ENCODE measurements at places on chromosomes 7 and 10. TPM values are rescaled to one million over a fixed set of nuclear protein-coding genes. Genes with fewer than 3 reads are reported as not detected.

DNA sequence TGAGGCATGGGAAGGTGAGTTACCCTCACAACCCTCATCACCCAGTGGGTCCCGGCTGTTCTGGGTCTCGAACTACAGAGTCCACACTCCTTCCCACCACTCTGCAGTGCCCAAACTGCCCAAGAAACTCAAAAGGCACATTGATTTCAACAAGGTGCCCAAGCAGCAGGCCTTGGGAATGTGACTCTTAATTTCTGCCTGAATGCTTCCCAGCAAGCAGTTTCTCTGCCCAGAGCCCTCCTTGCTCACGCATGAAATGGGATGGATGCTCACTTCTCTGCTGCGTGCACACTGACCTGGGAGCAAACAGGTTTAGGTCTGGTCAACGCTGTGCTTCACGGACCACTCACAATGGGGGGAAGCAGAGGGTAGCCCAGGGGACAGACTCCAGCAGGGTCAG is 77.9 kb downstream of the GRB10 start:
- DNase-seq = no peak

DNA sequence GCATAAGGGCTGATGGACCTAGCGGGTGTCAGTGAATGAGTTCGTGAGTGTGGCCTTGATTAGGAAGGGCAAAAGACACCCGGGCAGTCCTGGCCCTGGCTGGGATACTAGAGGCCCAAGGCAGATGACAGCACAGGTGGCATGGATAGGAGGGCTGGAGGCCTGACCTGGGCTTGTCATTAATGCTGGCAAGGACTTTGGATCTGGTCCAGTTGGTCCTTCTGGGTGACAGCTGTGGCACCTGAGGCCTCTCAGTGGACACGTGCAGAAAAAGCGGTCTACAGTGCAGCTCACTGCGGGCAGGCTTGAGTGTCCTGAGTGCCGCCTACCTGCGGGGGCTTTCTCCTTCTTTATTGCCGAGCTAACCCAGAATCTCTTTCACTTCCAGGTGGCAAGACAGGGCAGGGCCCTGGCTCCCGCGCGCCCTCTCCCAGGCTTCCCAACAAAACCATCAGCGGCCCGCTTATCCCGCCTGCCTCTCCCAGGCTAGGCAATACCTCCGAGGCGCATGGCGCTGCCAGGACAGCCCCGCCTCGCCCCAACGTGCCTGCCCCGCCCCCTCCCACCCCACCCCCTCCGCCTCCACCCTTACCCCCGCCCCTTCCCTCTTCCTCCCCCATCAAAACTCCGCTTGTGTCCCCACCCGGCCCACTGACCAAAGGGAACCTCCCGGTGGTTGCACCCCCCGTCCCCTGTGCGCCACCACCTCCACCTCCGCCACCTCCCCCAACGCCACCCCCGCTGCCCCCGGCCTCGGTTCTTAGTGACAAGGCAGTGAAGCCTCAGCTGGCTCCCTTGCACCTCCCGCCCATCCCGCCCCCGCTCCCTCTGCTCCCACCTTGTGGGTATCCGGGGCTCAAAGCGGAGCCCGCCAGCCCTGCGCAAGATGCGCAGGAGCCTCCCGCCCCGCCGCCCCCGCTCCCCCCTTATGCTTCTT is 77.4 kb downstream of the WIPF3 start:
- peak; percentile 75 for DNase-seq

GRCh38 chr10:10677479-10677878 is 340.2 kb upstream of the CELF2 start:
- DNase-seq = no peak

The C7orf57 gene
- total RNA-seq = not detected

DNA sequence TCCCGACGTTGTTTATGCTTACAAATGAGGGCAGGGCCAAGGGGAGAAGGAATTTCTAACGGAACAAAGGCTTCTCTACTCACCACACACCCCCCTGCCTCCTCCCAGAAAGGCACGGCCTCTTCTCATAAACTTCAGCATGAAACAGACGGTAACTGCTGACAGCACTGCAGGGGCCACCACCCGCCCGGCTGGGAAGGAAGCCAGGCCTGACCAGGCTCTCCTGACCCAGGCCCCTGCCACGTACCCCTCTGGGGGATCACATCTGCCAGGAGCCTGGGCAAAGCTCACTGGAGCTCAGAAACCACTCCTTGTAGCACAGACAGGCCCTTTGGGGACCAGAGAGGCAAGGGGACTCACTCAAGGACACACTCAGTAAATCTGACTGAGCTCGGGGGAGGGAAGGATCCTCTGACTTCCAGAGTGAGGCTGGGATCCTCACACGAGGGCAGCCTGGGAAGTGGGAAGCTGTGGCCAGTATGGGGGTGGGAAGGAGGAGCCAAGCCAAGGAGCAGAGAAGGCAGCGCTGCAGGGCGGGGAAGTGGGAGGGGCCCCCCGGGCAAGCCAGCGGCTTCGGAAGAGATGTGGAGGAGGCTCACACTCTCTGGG is 46.1 kb downstream of the ZCCHC24 start:
- DNase-seq = peak; percentile 97

DNA sequence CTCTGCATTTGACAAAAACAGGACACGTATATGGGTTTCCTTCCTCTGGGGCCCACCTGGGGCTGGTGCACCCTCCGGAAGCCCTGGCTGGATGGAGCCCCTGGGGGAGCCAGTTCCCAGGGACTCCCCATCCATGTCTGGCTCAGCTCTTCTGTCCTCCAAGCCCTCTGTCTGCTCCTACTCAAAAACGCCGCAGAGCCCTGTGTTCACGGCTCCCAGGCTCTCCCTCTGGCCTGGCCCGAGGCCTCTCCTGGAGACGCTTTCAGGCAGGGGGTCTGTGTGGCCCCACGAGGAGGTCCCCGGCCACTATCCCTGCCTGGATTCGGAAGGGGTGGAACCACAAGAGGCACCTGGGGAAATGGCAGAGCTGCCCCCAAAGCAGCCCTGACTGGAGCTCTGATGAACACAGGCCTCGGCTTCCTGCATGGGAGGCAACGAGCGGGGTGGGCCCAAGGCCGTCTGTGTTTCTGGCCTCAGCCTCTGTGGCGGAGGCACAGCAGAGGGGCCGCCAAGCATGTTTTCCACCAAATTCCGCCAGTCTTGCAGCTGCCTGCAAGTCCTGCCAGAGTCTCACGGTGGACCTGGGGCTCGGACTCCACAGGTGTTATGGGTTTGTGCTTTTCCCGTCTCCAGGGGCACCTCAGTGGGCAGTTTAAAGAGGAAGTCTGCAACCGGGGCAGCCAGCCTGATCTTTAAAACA is 22.6 kb upstream of the INPP5A start:
- no peak for DNase-seq

GRCh38 chr10:97025613-97026242 is 160.0 kb downstream of the SLIT1 start:
- DNase-seq = no peak

All from vagina (tissue), 2 donors.